ENCODE measurements at places on chromosomes 5 and 9.

GRCh38 chr5:88507261-88507660 lies 238.6 kb upstream of the TMEM161B start:
- DNase-seq, result no peak

DNA sequence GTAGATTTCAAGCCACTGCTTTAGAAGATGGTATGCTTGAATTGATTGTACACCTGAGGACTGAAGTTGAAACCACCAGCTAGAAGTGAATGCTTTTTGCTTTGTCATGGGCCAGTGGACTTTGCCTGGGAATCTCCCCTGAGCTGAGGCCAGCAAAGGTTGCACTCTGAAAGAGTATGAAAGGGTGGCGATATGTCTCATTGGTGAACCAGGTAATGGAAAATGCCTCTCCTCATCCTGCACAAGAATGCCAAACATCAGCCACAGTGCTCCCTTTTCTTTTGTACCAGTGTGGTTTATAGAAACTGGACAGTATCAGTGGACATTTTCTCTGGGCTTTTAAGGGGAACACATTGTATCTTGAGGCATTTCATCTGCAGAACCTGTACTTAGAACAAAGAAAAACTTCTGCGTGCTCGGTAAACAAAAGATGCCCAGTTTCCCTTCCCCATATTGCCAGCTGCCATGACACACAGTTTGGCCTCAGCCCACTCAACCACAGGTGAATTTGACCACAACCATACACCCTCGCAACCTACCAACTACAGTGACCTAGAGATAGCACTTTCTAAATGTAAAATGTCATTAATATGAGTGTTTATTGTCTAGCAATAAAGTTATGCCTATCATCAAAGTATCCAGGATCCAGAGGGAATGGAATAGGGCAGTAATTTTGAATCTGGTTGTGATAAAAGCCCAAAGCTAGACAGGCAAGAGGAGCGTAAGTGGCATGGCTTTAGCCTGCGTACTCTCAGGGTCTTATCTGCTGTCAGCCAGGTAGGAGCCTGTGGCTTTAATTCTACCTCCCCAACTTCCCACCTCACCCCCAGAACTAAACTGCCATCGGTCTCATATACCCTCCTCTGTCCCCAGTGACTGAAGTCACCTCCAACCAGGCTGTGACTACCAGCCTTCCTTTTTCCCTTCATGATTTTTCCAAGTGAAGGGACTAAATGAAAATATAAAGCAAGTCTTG lies 79.5 kb upstream of the LHFPL2 start:
- no peak for DNase-seq

GRCh38 chr5:154813736-154814135 lies 36.7 kb downstream of the FAXDC2 start:
- no peak for DNase-seq

DNA sequence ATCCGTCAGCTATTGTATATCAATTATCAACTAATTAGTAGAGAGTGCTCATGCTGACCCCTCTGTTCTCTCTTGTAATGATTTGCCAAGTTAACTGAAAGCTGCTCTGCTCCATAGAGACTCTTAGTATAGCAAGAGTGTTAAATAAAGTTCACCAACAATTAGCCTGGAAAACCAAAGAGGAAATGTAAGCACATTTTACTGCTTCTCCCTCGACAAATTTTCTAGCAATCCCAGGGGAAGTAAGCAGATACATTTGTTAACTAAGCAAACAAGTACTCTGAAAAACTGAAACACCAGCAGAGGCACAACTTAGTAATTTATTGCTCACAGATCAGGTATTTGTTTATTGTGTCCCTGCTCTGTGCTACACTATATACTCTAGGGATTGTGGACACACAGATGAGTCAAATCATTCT lies 162.2 kb downstream of the GLIS3 start:
- DNase-seq, result no peak

GRCh38 chr5:74428876-74429275 lies 211.7 kb downstream of the ENC1 start:
- no peak for DNase-seq

DNA sequence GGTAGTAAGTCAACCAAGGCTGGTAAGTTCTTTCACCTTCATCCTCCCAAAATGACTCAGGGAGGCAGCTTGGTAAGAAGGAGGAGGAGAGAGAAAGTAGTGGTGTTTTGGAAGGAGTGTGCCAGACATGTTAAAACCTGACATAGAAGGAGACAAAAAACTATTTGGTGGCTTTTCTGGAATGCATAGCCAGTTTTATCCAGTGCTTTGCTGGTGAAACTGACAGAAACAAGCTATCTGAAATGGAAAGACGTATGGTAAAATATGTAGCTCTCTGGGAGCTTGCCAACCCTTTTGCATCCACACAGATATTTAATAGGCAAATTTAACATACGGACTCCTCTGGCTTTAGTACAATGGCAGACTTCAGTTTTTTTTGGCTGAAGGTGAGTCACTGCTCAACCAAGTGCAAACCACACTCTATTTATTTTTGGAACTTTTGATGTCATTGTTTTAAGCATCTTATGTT lies 45.4 kb downstream of the RAB14 start:
- peak; percentile 10 for DNase-seq
